ENCODE measurements at places on chromosomes 1 and 21. TPM values are rescaled to one million over a fixed set of nuclear protein-coding genes. Genes with fewer than 3 reads are reported as not detected.
A peak's percentile ranks its signal among the peaks of the same experiment; 100 is the strongest.

DNA sequence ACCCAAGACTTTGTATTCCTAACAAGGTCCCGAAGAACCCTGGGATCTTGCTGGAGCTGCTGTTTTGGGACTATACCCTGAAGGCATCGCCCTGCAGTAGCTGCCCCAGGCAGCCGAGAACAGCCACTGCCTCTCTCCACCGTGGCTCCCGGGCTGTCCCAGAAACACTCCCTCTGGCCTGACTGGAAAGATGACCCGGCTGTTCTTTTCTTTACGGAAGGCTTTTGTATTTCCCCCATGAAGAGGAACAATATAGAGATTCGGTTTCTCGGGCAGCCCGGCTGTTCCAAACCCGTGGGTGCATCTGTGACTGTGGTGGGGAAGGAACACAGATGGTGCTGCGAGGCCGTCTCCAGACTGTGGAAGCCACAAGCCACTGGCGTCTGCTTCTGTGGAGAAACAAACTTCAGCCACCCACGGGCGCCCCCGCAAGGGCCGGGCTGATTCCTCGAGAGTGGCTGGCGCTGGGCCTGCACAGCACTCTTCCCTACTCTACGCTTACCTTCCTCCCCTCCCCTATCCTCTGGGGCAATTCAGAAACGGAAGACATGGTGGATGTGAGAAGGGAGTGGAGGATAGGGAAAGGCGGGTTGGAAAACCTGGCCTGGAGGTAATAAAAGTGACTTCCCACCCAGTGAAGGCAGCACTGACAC lies 33.7 kb upstream of the VASH2 start:
- H3K4me3 ChIP-seq: no peak overlapping the region
- DNase-seq: no peak
- H3K36me3 ChIP-seq: no peaks in the 10 kb centered on the region

GRCh38 chr21:25560271-25560685 lies 47.0 kb downstream of the MRPL39 start:
- H3K4me1 ChIP-seq: no peaks in the 10 kb centered on the region
- no peak overlapping the region for H3K27ac ChIP-seq
- H3K4me3 ChIP-seq: no peak overlapping the region
- H3K27me3 ChIP-seq: no peaks in the 10 kb centered on the region
- no peak for DNase-seq

GRCh38 chr21:32364796-32365195 lies 28.0 kb downstream of the URB1 start:
- H3K36me3 ChIP-seq: peaks cover 83% of the 10 kb centered on the region
- H3K4me1 ChIP-seq: no peaks in the 10 kb centered on the region
- H3K27ac ChIP-seq: no peak overlapping the region
- no peak for DNase-seq
- H3K27me3 ChIP-seq: no peaks in the 10 kb centered on the region

DPH5 gene
- total RNA-seq: 12.9 TPM

- DNase-seq: no peak
- H3K4me3 ChIP-seq: peak overlapping the region; percentile 21
- H3K36me3 ChIP-seq: no peaks in the 10 kb centered on the region
- peaks cover 9% of the 10 kb centered on the region for H3K4me1 ChIP-seq
- no peaks in the 10 kb centered on the region for H3K27me3 ChIP-seq
Measured at GRCh38 chr1:41361495-41362356, 492 bp downstream of the FOXO6 start.

- no peak overlapping the region for H3K4me3 ChIP-seq
- peaks cover 9% of the 10 kb centered on the region for H3K4me1 ChIP-seq
- H3K27ac ChIP-seq: no peak overlapping the region
- DNase-seq: no peak
- H3K36me3 ChIP-seq: no peaks in the 10 kb centered on the region
Measured at GRCh38 chr1:44664730-44665370, 9.4 kb downstream of the TMEM53 start.

- H3K4me3 ChIP-seq: no peak overlapping the region
- H3K27ac ChIP-seq: no peak overlapping the region
- H3K4me1 ChIP-seq: no peaks in the 10 kb centered on the region
- H3K36me3 ChIP-seq: no peaks in the 10 kb centered on the region
- no peaks in the 10 kb centered on the region for H3K27me3 ChIP-seq
Measured at GRCh38 chr1:201250326-201251011, 32.8 kb upstream of the PKP1 start.

- H3K4me3 ChIP-seq: no peak overlapping the region
- H3K4me1 ChIP-seq: no peaks in the 10 kb centered on the region
- H3K27me3 ChIP-seq: no peaks in the 10 kb centered on the region
Measured at GRCh38 chr21:40331172-40331571, 463.9 kb downstream of the PCP4 start.

DNA sequence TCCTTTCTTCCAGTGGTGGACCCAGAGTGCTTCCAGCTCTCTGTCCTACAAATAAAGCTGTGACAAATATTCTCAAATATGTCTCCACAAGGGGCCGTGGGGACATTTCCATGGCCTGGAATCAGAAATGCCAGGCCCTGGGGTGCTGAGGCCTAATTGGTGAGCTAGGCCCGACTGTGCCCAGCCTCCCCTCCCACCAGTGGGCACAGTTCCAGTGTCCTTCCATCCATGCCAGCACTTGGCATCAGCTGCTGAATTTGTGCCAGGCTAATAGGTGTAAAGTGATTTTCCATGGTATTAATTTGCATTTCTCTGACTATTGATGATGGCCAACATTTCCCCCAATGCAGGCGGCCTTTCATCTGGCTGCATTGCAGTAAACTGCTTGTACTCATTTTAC lies 48.5 kb upstream of the B3GALT5 start:
- H3K27me3 ChIP-seq: no peaks in the 10 kb centered on the region
- H3K36me3 ChIP-seq: no peaks in the 10 kb centered on the region
- H3K4me3 ChIP-seq: no peak overlapping the region

BSND gene
- not detected for total RNA-seq

SAMD11 gene
- total RNA-seq: 1.3 TPM
